Suppressor macrophage treated with lipopolysaccharide for 1 hour (primary cell): ENCODE measurements at places on chromosomes 11 and 22.

DNA sequence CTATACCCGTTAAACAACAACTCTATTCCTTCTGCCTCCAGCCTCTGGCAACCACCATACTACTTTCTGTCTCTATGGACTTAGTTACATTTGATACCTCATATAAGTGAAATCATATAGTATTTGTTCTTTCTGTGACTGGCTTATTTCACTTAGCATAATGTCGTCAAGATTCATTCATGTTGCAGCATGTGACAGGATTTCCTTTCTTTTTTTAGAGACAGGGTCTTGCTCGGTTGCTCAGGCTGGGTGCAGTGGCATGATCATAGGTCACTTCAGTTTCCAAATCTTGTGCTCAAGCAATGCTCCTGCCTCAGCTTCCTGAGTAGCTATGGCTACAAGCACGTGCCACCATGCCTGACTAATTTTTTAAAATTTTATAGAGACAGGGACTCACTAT, 29.4 kb upstream of the SORL1 start:
- peak; percentile 60 for DNase-seq

GRCh38 chr11:21635394-21636145, 557.3 kb upstream of the ANO5 start:
- DNase-seq: peak; percentile 85

DNA sequence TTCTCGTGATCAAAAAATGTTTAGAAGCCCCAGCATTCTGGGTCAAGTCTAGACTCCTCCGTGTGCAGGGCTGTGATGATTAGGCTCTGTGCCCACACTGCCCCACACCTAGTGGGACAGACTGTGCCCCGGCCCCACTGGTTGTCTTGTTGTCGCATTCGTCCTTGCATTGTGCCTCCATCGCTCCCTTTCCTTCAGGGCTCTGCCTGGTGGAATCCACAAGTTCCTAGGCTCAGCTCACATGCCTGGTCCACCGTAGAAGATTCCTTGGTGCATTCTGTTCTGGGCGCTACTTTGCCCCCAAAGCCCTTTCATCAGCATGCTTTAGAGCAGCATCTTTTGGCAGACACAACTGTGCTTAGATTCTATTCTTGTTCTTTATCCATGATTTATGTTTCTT, 23.5 kb upstream of the THY1 start:
- DNase-seq: no peak

DNA sequence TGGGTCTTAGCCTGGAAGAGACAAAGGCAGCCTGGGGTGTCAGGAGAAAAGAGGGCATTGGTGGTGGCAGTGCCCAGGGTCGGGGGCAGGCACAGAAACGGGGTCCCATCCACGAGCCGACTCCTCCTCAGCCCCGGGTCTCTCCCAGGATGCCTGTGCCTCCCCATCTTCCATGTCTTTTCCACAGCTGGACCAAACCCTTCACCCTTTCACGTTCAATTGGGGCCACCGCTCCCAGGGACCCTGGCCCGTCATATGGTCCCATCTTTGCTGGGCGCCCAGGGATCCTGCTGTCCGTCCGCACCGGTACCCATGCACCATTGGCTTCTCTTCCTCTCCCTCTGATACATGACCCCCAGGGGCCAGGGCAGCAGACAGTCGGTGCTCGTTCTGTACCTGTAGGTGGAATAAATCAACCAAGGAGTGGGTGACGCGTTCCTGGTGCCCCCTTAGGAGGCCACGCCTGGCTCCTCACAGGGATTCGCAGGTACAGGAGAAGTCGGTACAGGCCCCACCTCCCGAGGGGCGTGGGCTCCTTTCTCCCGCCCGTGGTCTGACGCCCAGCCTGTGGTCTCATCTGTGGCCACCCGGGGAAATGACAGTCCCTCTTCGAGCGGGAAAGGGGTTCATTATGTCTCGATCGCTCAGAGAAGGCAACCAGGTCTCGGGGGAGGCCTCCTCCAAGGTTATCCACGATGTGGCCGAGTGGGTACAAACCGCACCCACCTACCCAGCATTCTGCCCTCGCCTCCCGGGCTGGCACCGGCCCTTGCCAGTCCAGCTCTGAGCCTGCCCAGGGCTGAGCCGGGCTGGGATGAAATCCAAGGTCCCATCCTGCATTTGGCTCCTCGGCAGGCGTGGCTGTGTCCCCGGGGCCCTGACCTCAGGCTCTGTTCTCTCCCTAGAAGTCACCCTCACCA, 1493.6 kb downstream of the BRD1 start:
- no peak for DNase-seq

GRCh38 chr22:49042066-49042465, 785.6 kb downstream of the BRD1 start:
- no peak for DNase-seq

DNA sequence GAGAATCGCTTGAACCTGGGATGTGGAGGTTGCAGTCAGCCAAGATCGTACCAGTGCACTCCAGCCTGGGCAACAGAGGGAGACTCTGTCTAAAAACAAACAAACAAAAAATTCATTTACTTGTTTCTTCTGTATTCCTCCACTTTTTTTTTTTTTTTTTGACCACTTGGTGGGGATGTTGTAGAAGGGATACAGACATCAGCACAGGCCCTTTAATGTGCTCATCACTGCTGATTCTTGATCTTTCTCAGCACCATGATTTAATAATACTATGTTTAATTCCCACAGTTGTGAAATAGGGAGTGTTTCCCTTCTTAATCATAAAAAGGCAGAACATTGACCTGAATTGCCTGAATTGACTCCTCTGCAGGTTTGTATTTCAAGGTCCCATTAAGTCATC, 4.5 kb downstream of the TTC9C start:
- DNase-seq: peak; percentile 40

DNA sequence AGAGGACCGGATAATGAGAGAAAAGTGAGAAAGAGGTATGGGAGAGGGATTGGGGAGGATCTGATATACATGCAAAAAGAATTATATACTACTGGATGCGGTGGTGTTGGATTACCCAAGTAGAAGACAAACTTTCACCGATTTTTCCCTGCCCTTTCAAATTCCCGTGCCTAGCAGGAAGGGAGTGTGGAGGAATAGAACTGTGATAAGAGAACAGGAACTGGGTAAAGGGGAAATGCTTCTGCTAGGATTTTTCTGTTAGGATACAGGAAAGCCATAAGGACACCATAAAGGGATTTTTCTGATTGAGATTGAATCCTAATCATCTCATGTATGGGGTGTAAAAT, 480 bp upstream of the MTMR2 start:
- DNase-seq: peak; percentile 16

GRCh38 chr11:116170526-116171120, 602.2 kb downstream of the BUD13 start:
- DNase-seq: no peak

DNA sequence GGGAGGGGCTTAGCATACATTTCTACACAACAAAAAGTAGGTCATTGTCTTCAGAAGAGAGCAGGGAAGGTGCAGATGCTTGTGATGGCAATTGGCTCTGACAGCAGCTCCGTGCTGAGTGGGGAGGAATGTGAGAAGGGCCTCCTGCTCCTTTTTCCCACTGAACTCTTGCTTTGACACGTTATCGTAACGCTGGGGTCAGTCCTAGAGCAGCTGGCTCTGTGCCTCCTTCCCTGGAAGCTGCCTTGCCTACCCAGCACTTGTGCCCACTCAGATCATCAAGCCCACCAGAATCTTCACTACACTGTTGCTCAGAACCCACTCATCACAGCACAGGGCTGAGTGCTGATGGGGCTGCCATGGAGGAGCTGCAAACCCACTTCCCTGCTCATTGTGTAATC, 14.9 kb upstream of the NAV2 start:
- DNase-seq: no peak

- DNase-seq: peak; percentile 96
These were observed 2.6 kb upstream of the FTH1 start for GRCh38 chr11:61969838-61970662.

DNA sequence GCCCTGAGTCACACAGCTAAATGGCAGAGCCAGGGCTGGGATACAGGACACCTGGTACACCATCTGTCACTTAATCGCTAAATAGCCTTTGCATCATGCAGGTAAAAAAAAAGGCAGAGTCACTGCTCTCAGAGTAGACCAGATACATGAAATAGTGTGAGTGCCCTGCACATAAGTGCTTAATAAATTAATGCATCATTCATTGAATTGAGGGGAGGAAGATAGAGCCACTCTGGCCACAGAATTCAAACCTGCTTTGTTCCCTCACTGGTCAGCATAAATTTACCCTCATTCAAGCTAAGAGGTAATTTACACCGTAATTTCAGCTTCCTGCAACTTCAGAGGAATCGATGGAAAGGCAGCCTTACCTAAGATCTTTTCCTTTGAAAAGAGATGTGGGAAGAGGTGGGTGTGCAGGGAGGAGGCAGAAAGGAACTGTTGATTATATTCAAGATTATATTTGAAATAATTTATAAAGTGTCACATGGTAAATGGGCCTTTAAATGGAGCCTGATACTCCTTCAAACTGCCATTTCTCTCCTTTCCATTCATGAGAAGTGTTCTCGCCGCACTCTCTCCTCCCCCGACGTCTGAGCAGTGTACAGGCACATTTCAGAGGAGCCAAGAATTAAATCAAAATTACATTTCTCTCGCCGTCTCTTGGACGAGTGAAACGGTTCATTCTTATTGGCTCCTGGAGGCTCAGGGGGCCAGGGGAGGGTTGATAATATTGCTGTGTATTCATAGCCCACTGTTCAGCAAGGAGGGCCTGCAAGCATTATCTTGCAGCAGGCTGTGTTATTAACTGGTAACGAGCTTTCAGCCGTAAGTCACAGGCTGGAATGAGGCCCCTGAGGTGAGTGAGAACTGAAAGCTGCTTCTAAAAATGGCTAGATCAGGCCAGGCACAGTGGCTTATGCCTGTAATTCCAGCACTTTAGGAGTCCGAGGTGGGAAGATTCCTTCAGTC, 52.2 kb upstream of the HMGXB4 start:
- no peak for DNase-seq

GRCh38 chr11:86205421-86206336, 38.9 kb upstream of the EED start:
- DNase-seq: peak; percentile 76

DNA sequence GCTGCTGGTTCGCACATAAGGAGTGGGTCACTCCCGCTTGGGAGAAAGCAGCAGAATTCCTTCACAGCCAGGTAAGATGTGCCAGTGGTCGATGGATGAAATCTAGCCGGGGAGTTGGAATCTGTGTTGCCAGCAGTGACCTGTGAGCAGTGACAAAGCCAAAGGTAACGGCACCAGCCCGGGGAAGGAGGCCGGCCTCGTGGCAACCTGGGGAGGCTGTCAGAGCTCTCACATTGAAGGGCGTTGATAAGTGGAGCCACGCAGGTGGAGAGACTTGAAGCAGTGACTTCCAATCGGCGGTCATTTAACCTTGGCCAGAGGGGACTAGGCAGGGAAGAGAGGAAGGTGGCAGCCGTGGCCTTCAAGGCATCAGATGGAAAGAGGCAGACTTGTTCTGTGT, 58.8 kb downstream of the ARHGAP8 start:
- no peak for DNase-seq

- no peak for DNase-seq
These were observed 69.5 kb downstream of the ARHGAP8 start for GRCh38 chr22:44821741-44822475.

- no peak for DNase-seq
These were observed 53.0 kb downstream of the DDI1 start for GRCh38 chr11:104089481-104089880.

DNA sequence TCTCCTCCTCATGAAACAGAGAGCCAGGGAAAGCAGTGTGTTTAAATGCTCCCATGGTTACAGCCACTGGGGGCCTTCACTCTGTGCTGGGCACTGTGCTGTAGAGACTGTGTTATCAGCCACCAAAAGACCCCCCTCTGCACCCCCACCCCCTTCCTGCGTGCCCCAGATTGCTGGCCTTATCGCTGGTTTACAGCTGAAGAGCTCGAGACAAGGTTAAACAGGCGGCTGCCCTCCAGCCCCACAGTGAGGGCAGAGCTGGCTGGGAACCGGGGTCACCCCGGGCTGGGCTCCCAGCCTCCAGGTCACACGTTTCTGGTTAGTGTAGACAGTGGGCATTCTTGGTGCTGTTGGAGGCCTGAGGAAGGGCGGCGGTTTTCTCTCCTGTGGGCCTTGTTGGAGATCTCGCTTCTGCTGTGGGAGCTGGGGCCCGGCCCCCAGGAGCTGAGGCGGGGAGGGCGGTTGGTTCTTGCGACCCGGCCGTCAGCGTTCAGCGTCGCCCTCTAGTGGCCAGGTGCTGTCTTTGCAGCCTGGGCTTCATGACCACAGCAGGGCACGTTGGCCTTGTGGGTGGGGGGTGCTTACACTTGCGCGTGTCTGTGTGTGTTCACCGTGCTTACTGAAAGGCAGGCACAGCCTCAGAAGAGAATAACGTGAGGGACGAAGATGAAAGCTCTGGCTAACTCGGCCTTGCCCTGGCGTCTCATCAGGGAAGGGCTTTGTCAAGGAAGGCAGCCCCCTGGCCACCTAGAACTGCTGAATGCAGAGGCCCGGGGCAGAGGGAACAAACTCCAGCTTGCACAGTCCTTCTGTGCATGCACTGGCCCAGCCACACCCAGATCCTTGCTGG, 40.8 kb downstream of the TBC1D22A start:
- DNase-seq: peak; percentile 60

- DNase-seq: no peak
These were observed 23.3 kb upstream of the RRM1 start for GRCh38 chr11:4071325-4071724.

- DNase-seq: peak; percentile 88
These were observed 1.4 kb downstream of the DTX4 start for GRCh38 chr11:59173080-59173963.

- no peak for DNase-seq
These were observed 240.3 kb downstream of the TENM4 start for GRCh38 chr11:79200398-79201070.

- DNase-seq: no peak
These were observed 110.2 kb downstream of the ST3GAL4 start for GRCh38 chr11:126465573-126466188.

- DNase-seq: no peak
These were observed 12.0 kb downstream of the BACE1-AS start for GRCh38 chr11:117303101-117303500.

- DNase-seq: no peak
These were observed 95.4 kb upstream of the TIMP3 start for GRCh38 chr22:32706149-32706548.

DNA sequence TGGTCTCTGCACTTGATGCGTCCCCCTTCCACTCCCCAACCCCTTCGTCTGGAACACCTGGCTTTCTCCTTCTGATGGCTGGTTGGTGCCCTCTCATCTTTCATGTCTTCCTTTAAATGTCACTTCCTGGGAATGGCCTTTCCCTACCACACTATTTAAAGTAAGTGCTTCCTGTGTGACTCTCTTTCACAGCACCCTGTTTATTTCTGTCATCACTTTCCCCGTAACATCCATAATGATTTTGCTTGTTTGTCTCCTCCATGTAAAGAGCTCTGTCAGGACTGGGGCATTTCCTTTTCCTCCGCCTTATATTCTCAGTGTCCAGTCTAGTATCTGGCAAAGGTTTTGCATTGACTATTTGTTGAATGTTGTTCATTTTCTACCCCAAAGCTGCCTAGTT, 143.0 kb downstream of the DBX1 start:
- no peak for DNase-seq

- no peak for DNase-seq
These were observed 18.1 kb downstream of the DUSP8 start for GRCh38 chr11:1553808-1554594.

GRCh38 chr22:39839917-39840510, 53.5 kb downstream of the ENTHD1 start:
- DNase-seq: no peak
